Keratinocyte (primary cell): ENCODE measurements at places on chromosomes 7 and 10.

DNA sequence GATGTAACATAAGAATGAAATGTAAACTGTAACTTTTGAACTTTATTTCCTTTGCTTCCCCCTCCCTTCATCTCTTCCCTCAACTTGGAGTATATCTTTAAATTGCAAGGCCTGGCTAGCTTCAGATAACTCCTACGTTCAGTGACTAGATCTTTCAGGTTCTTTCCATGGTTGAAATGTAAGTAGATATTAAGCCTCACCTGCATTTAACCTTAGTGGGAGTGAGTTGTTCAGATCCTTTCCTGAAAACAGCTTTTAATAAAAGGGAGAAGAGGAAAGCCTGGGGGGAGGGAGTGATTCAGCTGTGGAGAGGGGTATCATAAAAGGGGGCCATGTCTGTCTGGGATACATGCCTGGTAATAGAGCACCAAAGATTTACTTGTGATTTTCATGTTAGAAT, 19.0 kb upstream of the PRPS1L1 start:
- no peak for DNase-seq

DNA sequence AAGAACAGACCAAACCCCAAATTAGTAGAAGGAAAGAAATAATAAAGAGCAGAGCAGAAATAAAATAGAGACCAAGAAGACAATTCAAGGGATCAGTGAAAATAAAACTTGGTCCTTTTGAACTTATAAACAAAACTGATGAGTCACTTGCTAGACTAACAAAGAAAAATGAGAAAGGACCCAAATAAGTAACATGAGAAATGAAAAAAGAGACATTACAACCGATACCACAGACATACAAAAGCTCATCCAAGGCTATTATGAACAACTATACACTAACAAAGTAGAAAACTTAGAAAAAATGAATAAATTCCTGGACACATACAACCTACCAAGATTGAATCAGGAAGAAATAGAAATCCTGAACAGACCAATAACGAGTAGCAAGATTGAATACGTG, 414.5 kb downstream of the HTR7 start:
- no peak for DNase-seq

- no peak for DNase-seq
Observed at GRCh38 chr7:96314402-96315124, 7.3 kb downstream of the SLC25A13 start.

DNA sequence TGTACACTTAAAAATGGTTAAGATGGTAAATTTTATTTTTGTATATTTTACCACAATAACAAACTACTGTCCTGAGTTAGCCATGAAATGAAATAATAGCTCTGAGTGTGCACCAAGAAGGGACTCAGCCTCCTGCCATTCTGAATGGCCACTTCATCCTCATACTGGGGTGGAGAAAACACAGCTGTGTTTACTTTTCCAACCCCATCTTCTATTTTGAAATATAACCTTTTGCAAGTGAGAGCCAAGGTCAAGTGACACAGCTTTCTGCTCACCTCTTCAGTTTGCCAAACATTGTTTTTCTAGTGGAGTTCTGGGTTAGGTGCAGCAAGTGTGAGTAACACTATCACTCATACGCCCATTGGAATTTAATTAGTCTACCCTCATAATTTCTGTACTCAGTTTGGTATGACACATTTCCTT, 107.4 kb upstream of the GLCCI1 start:
- DNase-seq, result peak; percentile 7

DNA sequence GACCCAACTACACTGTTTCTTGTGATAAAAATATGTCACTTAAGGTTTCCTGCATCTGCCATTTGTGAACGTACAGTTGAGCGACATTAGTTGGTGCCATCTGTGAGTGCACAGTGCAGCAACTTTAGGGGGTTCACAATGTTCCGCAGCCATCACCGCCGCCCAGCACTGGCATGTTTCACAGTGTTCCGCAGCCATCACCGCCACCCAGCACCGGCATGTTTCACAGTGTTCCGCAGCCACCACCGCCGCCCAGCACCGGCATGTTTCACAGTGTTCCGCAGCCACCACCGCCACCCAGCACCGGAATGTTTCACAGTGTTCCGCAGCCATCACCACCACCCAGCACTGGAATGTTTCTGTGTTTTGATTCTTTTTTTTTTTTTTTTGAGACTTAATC, 83.0 kb downstream of the MGMT start:
- no peak for DNase-seq

DNA sequence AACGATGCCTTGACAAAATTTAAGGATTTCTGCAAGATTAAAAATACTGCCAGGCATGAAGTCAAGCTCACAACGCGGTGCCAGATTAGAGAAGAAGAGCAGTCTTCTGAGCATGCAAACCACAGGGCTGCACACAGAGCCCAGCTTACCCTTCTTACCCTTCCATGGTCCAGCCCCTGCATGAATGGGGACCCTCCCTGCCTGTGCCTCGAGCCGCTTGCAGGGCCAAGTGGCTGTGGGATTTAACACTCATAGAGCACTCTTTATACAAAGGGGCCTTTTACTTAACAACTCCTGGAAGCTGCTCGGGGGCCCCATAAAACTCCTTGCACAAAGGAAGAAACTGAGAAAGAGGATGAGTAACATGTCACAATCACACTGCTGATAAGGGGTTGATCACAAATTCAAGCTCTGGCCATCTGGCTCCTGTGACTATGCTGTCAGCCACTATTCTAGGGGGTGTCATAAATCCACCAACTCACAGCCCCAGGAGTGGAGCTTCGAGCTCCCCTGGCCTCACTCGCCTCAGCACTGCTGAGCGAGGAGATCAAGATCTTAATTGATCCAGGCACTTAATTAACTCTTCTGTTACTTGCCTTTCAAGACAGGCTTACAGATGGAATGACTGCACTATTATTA, 514.8 kb downstream of the TNS3 start:
- DNase-seq, result no peak

- DNase-seq, result no peak
Observed at GRCh38 chr10:13528875-13529713, at the start of gene BEND7. BEND7 (minus strand) TSS chr10:13529014; CDS start chr10:13528533, 481 bp downstream.

- no peak for DNase-seq
Observed at GRCh38 chr7:128053023-128053422, 21.8 kb upstream of the LRRC4 start.

- no peak for DNase-seq
Observed at GRCh38 chr10:67670401-67670800, 25.6 kb downstream of the CTNNA3 start.

- DNase-seq, result no peak
Observed at GRCh38 chr10:57162231-57162630, 801.2 kb upstream of the ZWINT start.

- DNase-seq, result no peak
Observed at GRCh38 chr10:99605351-99605750, 14.9 kb downstream of the SLC25A28 start.

- DNase-seq, result no peak
Observed at GRCh38 chr7:79489371-79489770, 35.9 kb upstream of the MAGI2 start.

GRCh38 chr10:80504897-80505465, 32.7 kb upstream of the SH2D4B start:
- no peak for DNase-seq

DNA sequence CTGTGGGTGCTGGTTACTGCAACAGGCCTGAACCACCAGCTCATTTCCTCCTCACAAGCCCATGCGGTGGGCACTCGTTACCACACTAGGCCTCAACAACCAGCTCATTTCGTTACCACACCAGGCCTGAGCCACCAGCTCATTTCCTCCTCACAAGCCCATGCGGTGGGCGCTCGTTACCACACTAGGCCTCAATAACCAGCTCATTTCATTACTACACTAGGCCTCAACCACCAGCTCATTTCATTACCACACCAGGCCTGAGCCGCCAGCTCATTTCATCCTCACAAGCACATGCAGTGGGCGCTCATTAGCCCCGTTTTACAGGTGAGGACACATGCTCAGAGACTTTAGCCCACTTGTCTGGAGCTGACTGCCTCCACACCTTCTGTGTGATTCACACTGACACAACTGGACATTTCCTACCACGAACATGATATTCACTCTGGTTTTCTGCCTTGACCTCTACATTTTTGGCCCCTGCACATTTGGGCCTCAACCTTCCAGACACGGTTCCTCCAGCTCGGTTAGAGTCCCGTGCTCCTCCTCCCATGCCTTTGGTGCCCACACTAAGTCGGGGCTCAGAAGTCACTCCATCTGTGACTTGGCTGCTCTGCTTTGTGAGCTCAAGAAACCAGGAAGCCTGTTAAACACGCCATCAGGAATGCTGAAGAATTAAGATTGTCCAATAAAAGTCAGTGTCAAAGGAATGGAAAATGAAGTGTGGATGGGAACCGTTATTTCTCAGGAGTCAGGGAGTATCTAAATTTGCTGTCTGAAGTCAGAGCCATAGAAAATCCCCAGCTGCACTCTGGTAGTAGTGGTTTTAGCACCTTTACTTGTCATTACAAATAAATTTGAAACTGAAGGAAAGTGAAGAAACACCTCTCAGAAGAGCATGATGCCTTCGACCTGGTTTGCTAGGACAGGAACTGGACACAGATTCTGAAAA, 55.8 kb upstream of the LANCL2 start:
- DNase-seq, result no peak

GRCh38 chr7:32047075-32047474, 23.1 kb downstream of the PDE1C start:
- DNase-seq, result no peak

DNA sequence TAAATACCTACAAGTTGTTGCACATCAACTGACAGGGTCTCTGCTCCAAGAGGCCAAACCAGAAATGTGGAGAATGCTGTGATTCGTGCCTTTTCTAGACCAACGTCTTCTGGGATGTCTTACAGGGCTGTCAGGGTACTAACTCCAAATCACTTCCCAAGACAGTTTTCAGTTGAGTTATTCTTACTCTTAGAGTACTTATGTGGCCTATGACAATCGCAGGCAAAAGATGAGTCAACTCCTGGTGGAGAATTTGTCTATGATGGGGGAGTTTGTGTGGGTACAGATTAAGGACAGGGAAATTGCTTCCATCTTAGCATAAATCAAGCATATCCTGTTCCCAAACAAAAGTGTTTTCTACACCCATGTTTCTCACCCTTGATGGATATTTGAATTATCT, 734.8 kb downstream of the TNS3 start:
- no peak for DNase-seq

DNA sequence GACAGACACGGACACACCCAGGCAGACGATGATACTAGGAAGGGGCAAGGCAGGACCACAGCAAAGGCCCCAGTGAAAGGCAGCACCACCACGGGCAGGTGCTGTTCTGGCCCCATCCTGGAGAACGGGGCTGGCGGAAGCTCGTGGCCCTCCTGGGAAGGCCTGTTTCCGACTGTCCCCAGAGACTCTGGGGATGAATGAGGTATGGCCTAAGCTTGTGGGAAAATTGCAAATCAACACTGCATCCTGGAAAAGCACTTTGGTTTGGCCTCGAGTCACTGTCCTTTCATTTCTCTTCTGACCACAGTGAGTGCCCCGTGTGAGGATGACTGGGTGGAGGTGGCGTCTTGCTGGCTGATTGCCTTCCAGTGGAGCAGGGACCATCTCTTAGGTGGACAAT, 81.6 kb upstream of the ANLN start:
- DNase-seq, result no peak

- DNase-seq, result no peak
Observed at GRCh38 chr7:48087349-48087748, 1.7 kb upstream of the UPP1 start.

DNA sequence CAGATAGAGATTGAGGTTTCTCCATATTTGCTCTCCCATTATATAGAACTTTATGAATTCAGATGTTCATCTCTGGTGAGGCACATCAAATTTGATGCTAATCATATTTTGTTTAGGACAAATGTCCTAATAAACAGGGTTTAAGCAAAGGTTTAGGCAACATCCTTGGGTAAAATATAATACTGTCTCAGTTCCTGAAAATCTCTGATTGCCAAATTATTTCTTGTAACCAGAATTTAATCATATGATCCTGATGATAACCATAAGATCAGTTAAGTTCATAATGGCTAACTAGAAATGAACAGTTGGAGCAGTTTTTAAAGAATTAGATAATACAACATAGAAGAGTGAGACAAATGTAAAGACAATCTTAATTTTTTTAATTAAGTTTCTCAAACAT, 18.6 kb downstream of the CUTC start:
- DNase-seq, result no peak

DNA sequence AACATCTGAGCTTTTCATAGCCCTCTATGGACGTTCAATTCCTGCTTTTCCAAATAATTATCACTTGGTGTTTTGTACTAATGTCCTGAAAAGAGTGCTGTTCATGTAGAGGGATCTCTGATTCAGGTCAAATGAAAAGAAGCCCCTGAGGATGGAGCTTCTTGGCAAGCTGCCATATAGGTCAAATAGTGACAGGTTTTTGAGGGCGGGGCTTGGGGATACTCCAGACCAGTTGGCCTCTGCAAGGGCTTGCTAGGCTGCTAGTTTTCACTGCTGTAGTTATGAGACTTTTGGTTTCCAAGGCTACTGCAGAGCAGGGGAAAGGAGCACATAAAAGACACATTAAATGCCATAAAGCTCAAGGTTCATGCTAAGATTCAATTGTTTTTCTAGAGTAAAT, 257.2 kb upstream of the CACNA2D1 start:
- DNase-seq, result no peak

DNA sequence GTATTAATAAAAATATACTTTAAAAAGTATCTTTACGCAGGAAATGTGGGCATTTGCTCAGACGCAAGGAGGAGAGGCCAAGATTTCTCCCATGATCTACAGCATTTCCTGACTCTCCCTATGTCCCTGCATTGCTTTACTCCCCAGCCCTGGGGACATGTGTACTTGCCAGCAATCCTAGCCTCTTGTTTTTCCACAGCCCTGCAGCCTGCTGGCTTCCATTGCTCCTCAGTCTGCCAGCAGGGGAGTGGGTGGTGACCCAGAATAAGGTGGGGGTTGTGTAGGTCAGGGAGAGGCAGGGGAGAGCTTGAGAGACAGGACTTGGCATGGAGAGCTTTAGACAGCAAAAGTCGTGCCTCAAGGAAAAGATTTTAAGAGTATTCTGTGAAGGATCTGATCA, 307.7 kb downstream of the CDK14 start:
- no peak for DNase-seq

DNA sequence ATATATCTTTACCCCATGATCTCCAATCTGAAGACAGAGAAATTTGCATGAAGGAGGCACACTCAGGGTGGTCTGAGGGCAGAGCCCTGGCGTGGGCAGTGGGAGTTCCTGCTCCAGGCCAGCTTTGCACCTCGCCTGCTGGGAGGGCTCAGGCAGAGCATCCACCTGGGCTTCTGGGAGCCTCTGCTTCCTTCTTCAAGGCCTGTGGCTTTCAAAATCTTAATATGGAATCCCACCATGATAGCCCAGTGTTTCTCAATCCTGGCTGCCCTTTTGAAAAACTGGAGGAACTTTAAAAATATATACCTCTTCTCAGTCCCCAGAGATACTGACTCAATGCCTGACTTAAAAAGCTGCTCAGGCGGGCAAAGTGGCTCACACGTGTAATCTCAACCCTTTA, 36.7 kb upstream of the PSAP start:
- DNase-seq, result no peak

GRCh38 chr7:70113536-70113935, 515.3 kb downstream of the AUTS2 start:
- no peak for DNase-seq
